ENCODE measurements at places on chromosomes 7 and 10.

- no peak for DNase-seq
Measured at GRCh38 chr10:62433181-62433692, 59.1 kb downstream of the ZNF365 start.

GRCh38 chr10:45564303-45564959 lies 108.1 kb downstream of the ZFAND4 start:
- DNase-seq, result no peak

- DNase-seq, result no peak
Measured at GRCh38 chr7:101201695-101202602, 1.1 kb upstream of the MOGAT3 start.

DNA sequence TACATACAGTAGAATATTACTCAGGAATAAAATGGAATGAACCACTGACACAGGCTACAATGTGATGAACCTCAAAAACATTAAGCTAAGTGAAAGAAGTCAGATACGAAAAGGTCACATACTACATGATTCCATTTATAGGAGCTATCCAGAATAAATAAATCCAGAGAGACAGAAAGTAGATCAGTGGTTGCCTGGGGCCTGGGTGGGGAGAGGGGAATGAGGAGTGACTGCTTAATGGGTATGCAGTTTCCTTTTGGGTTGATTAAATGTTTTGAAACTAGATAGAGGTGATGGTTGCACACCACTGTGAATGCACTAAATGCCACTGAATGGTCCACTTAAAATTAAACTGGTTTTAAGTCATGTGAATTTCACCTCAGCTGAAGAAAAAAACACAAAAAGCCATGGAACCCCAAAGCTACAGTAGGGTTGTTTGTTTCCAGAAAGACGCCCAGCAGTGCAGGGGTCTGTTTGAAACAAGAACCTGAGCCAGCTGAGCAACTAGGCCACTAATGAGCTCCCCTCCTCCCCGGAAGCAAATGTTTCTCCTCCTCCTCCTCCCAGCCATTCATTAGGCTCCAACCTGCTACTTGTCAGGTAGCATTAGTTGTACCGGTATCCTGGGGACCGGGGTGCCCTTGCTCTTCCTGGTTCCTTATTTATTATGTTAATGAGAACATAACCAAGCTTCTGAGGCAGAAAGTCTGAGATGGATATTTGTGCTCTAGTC lies 168.4 kb downstream of the EVX1 start:
- DNase-seq, result no peak

DNA sequence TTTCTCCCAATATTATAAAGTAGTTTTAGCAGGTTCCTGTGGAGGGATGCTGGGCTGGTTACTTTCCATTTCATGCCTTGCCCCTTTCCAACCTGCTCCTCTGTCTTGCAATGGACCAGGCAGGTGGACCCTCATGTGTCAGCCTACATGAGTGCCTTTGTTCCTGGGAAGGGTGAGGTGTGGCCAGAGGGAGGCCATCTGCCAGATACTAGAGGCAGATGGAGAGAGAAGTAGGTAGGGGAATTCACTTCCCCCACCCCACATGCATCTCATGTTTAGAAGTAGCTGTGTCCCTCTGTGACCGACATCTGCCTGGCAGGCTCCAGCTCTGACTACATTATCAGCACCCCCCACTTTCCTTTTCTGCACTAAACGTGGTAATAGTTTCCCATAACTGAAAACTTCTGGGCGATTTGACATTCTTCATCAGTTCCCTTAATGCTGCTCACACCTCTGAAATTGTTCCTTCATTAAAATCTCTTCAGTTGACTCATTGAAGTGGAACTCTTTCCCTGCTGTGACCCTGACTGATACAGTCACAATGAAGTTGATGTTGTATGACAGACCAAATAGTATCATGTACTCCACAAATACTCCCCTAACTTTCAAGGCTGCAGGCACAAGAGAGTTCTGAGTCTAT lies 396.3 kb upstream of the FZD8 start:
- no peak for DNase-seq

- no peak for DNase-seq
Measured at GRCh38 chr7:115475206-115475605, 553.3 kb downstream of the MDFIC start.

DNA sequence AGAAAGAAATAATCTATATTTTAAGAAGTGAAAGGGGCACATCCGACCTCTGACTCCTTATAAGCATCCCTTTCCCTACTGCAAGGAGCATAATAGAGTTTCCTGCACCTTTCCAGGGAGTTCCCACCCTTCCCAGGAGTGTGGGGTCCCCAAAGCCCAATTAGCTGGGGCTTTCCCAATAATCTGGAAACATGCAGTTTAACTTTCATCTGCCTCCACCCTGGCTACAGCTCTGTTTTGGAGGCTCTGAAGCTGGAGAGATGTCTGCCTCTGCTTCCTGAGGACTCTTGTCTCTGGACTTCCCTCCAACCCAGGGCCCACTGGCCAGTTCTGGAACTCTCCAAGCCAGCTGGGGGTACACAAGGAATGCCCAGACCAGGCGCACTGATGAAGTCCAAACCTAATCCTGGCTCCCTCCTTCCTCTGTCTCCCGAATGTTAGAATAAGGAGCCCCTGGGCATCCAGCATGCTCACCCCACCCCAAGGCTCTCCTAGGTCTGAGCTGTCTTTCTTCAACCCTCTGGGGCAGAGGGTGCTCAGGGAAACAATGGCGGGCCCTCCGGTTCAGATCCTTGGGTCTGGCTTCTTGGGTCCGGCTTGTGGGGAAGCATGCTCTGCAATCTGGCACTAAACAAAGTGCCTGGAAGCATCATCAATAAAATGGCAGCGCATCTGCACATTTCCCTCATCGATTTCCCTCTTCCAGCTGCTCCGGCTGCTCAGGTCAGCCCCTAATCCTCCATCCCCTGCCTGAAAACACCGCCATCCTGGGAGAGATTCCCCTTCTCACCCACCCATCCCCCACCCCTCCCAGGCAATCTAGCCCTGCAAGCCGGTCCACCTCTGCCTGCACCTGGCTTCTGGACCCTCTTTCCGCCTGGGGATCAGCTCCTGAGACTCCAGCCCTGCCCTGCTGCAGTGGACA lies 13.3 kb downstream of the HOXA4 start:
- DNase-seq, result no peak

DNA sequence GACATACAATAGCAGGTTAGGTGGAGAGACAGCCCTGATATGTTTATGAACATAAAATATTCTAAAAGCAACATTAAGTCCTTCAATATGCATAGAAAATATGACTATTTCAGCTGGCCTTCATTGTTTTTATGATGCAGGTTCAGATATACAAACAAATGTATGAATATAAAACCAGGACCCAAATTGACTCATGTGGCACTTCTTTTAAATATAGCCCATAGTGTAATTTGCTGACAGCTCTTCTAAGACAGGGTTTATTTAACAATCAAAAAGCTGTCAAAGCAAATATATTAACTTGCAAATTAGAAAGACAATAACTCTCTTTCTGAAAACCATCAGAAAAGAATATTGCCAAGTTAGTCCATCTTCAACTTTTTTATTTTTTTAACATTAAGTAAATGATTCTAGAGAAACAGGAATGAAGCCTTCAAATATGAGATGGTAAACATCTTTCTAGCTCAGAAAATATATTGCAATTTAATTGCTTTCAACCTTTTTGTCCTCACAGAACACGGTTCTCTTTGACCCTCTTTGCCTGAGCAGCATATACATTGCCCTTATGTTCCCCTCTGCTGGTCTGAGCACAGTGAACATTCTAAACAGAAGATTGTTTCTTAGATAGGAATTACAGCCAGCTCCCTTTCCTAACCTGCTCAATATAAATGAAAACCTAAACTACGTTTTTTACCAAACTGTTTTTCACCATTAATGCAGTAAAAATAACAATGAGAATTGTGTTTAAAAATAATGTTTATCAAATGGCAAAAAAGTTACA lies 82.8 kb downstream of the CACNA2D1 start:
- no peak for DNase-seq

- DNase-seq, result no peak
Measured at GRCh38 chr10:89167915-89168314, 39.2 kb downstream of the CH25H start.

GRCh38 chr7:44325201-44325671 lies at the start of gene CAMK2B:
Gene CAMK2B (minus strand): TSS chr7:44325594. CDS start chr7:44325421, 173 bp downstream.
- no peak for DNase-seq

- no peak for DNase-seq
Measured at GRCh38 chr7:98483964-98484545, 83.2 kb upstream of the BAIAP2L1 start.

- DNase-seq, result no peak
Measured at GRCh38 chr10:99524736-99525380, 7.9 kb upstream of the NKX2-3 start.

GRCh38 chr7:21616796-21617436 lies 74.1 kb downstream of the DNAH11 start:
- DNase-seq, result no peak

GRCh38 chr7:144391823-144392255 lies 11.7 kb downstream of the NOBOX start:
- peak; percentile 35 for DNase-seq

- no peak for DNase-seq
Measured at GRCh38 chr7:112398534-112398933, 51.7 kb upstream of the IFRD1 start.

GRCh38 chr7:55104123-55104522 lies 85.3 kb downstream of the EGFR start:
- DNase-seq, result no peak

DNA sequence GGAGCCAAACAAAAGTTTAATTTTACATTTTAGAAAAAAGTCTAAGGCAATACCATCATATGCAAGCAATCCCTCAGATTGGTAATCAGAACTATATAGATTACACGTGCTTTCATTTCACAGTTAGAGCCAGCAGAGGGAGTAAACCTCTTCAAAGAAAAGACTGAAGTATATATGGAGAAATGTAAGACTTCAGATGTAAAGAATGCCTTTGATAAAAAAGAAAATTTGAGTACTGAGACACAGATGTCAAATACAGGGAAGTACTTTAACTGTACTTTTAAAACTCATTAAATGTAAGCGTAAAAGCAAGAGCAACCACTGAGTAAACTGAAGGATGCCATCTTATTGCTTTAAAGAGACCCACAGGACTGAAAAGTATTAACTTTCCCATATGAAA lies 101.4 kb upstream of the FAM133B start:
- no peak for DNase-seq
